ENCODE measurements at places on chromosomes 2 and 18. TPM values are rescaled to one million over a fixed set of nuclear protein-coding genes. Genes with fewer than 3 reads are reported as not detected.

Gene WDCP
- 13.0 TPM for total RNA-seq

Gene VAMP5
- 0.11 TPM for total RNA-seq

Gene CCDC141
- not detected for total RNA-seq

Gene PLCL1
- total RNA-seq, result not detected

Gene LRRTM4
- not detected for total RNA-seq

Gene PTPRM
- total RNA-seq, result 35.0 TPM

Gene CD207
- not detected for total RNA-seq

Gene ACMSD
- not detected for total RNA-seq

Gene COPS9
- total RNA-seq, result 239 TPM

Gene GRB14
- total RNA-seq, result 5.2 TPM

Gene KCNIP3
- total RNA-seq, result 1.0 TPM

Gene NLRC4
- total RNA-seq, result not detected

Gene RBM44
- 0.21 TPM for total RNA-seq

Gene THSD7B
- not detected for total RNA-seq

Gene FBXO41
- total RNA-seq, result 5.0 TPM

Gene LAMA1
- not detected for total RNA-seq

Gene TM4SF20
- total RNA-seq, result 10.7 TPM

Gene CCDC150
- 5.2 TPM for total RNA-seq

Gene FSHR
- not detected for total RNA-seq

Gene FZD7
- 6.9 TPM for total RNA-seq

Gene INHA
- 0.20 TPM for total RNA-seq

Gene CRYBA2
- not detected for total RNA-seq

Gene FN1
- 194 TPM for total RNA-seq

Gene CDH19
- total RNA-seq, result 2.3 TPM

Gene STAT4
- 3.2 TPM for total RNA-seq

Gene VWA3B
- total RNA-seq, result 0.43 TPM

Gene RAB6C
- not detected for total RNA-seq

Gene RUFY4
- not detected for total RNA-seq

Gene TMEM247
- not detected for total RNA-seq

Data from A549 treated with CpdA at 1 μM for 4 hours (cell line).